MM.1S (cell line): ENCODE measurements at places on chromosomes 16 and 17.

DNA sequence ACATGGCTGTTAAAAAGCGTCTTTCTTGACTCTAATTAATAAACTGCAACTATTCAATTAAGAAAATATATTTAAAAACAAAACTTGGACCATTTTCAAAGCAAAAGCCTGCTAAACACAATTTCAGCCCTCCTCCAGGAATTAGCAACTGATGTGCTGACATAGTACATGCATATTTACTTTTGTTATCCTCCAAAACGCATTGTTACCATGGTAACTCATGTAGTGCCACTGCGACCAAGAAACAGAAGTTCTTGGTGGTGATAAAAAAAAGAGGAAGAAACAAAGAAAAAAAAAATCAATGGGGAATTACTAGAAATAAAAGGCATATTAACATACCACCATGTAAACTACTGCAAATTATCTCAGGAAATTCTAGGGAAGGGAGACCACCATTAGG lies 793.4 kb upstream of the CDH8 start:
- DNase-seq, result no peak

- DNase-seq, result no peak
Observed at GRCh38 chr16:17252064-17252463, 218.7 kb downstream of the XYLT1 start.

DNA sequence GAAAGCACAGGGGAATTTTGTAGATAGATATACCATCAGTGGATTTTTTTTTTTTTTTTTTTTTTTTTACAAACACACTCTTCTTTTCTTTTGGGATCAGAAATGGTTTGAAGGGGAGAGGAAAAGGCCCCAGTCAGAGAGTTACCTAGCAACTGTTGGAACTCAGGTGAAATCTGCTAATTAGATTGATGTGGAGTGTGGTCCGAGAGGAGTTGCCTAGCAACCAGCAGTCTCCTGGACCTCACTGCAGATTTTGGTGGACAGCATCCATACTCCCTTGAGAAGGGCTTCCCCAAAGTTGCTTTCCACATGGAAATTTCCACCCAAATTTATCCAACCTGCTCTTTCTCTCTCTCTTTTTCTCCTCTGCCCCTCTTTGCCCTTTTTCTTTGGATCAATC lies 165.4 kb downstream of the UTP18 start:
- no peak for DNase-seq

GRCh38 chr16:85266857-85267256 lies 154.6 kb upstream of the CIBAR2 start:
- DNase-seq, result no peak

DNA sequence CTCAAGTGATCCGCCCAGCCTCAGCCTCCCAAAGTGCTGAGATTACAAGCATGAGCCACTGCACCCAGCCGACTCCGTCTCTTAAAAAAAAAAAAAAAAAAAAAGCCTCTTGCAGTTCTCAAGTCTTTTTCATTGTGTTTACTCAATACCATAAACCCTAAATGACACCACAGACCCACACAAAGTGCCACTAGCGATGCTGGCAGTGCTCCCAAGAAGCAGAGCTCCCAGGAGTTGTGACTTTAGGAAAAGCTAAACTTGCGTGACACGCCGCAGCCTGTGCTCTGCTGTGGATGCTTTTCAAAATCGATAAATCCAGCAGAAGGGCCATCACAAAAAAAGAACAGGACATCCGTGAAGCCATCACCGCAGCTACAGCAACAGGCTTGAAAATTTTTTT lies 114.7 kb downstream of the ANKRD11 start:
- no peak for DNase-seq

GRCh38 chr17:15954222-15954621 lies 9.3 kb downstream of the ADORA2B start:
- DNase-seq, result no peak

DNA sequence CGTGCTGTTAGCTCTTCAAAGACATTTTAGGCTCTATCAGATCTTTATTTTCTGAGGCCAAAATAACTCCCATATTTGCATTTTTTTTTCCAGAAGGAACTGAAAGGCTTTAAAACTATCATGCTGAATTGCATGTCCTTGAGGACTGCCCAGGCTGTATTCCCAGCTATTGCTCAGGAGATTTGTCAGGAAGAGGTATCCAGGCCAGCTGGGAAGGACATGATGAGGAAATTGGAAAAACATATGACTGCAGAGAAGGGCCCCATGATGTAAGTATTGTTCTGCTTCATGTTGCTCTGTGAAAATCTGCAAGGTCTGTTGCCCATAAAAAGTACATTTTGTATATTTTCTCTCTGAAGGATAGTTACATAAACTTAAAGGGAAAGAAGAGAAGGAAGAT lies 5.7 kb downstream of the CDC6 start:
- no peak for DNase-seq

DNA sequence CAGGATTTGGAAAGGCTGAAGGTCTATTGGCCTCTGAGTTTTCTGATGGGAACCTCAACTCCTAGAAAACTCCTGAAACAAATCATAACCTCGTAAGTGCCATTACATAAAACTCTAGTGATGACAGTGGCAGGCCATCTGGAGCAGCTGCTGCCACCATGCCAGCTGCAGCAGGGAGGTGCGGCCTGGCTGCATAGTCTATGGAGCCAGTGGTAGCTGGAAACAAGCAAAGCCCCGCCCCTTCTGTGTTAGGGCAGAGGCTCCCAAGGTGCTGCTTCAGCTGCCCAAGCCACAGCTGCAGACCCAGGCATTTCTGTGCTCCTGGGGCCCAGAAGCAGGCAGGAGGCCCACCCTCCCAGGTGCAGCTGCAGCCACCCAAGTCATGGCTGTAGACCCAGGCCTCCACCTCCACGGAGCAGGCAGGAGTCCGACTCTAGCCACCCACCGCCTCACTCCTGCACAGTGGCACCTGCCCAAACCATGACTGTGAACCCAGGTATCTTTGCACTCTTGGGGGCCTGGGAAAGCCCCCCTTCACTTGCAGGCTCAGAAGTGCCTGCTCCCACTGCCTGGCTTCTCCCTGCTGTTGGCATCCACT lies 254.1 kb upstream of the KCNJ16 start:
- DNase-seq, result no peak
